ENCODE measurements at places on chromosomes 2 and 18.

DNA sequence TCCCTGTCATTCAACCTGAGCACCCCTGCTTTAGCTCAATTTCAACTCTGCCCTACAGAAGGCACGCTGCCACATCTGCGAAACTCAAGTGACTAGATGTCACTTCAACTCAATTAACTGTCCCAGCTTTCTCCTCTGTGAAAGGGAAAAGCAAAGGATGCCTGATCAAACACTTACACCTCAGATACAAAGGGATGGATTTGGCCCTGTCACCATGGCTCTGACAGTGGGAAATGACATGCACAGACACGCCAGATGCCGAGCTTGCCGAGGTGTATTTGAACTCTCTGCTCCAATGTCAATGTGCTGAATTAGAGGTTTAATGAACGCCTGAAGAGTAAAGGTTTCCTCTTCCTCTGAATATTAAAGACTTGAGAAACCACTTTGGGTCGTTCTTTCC lies 481.1 kb downstream of the CBLN2 start:
- DNase-seq, result no peak

DNA sequence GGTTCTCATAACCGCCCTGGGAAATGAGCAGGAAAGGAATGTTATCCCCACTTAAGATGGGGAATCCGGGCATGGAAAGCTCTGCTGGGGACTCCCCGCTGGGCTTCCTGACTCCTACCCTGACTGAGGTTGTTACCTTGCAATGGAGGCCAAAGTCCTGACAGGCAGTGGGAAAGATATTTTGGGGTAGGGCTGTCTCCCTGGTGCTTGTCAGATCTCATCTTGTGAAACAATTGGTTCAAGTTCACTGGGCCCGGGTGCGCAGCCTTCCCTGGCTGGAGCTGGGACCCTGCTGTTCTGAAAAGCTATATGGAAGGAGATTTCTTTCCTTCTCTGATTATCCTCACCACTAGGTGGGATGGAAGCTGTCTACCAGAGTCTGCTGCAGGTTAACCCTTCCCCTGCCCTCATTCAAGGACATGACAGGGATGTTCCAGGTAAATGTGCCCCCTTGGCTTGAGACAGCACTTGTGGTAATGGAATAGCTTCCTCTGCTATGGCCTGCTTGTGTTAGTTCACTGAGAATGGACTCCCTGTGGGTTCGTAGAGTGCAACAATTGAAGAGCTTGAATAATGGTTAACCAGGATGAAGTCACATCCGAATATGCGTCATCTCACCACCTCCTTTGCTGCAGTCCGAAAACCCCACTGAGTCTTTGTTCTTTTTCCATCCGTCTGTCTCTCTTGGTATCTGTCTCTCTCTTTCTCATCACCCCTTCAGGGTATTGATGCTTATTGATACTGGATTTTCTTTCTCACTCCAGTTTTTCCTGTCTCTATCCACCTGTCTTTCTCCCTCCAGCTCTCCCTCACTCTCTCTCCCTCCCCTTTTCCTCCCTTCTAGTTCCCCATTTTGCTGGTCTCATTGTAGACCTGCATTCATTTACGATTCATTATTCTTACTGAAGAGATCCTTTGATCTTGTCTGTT lies 67.8 kb upstream of the EPAS1 start:
- peak; percentile 24 for DNase-seq

DNA sequence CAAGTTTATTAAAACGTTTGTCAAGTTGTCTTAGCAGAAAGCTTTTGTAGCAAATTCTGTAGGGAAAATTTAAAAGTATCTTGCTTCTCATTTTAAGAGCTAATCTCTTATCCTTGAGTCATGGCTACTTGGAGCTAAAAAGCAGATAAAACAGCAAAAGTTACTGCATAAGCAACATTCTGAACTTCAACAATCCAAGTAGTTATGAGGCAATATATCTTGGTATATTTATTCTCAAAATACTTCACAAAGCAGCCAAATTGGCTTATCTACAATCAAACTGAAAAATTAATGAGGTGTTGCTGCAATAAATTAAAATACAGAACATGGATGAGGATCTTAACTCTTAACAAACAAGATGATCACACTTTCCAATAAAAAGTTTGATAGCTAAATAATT lies 306.5 kb downstream of the PIEZO2 start:
- DNase-seq, result no peak

DNA sequence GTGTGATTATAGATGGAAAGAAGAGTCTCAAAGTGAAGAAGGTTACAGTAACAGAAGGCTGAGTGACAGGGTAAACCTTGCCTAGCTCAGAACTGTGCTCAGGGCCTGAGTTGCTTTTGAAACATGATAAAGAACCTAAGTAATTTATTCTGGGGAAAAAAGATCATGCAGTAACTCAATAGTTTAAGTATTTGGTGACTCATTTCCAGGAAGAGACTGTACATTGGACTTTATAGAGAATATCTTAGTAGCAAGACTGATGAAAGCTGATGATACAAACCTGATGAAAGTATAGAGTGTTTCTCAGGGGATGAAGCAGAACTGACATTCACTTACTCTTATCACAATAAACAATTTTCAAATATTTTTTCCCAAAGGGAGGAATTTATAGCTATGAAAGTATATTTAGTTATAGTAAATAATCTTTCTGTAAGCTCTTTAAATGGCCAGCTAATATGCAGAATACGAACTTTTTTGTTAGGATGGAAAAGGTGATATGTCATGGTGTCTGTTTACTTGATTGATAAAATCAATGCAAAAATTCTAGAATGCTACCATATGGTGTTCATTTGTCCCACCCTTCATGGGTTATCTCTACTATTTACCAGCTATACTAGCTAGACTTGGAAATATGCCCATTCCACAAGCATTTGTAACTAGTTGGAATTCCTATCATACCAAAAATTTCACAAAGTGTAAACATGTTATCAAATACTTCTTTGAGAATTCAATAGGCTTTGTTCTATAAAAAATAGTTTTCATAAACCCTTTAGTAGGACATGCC lies 1265.5 kb upstream of the ACVR2A start:
- no peak for DNase-seq

GRCh38 chr2:7243276-7243675 lies 326.1 kb downstream of the RNF144A start:
- no peak for DNase-seq

- DNase-seq, result no peak
These were observed 114.9 kb downstream of the PMS1 start for GRCh38 chr2:189899101-189899500.

- peak; percentile 9 for DNase-seq
These were observed 189.8 kb downstream of the SNTG2 start for GRCh38 chr2:1140389-1141003.

- no peak for DNase-seq
These were observed 79.1 kb upstream of the KLHL14 start for GRCh38 chr18:32851936-32852335.

DNA sequence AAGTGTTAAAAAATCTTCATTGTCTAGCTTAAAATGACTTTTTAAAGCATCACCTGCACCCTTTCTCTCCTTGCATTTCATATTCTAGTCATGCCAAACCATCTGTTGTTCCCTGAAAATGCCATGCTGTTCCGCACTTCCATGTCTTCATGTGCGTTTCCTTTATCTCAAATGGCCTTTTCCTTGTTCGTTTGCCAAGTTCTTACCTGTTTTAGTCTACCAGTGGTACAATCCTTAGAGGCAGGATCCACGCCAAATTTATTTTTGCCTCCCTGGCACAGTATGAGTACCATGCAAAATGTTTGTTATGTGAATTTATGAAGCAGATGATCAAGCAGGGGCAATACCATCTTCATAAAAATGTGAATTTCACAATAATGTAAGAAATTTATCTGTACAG lies 37.0 kb downstream of the TMEFF2 start:
- no peak for DNase-seq

GRCh38 chr2:233422050-233422639 lies 67.9 kb downstream of the DGKD start:
- peak; percentile 62 for DNase-seq

GRCh38 chr18:46485675-46486194 lies 171.3 kb downstream of the LOXHD1 start:
- DNase-seq, result no peak

DNA sequence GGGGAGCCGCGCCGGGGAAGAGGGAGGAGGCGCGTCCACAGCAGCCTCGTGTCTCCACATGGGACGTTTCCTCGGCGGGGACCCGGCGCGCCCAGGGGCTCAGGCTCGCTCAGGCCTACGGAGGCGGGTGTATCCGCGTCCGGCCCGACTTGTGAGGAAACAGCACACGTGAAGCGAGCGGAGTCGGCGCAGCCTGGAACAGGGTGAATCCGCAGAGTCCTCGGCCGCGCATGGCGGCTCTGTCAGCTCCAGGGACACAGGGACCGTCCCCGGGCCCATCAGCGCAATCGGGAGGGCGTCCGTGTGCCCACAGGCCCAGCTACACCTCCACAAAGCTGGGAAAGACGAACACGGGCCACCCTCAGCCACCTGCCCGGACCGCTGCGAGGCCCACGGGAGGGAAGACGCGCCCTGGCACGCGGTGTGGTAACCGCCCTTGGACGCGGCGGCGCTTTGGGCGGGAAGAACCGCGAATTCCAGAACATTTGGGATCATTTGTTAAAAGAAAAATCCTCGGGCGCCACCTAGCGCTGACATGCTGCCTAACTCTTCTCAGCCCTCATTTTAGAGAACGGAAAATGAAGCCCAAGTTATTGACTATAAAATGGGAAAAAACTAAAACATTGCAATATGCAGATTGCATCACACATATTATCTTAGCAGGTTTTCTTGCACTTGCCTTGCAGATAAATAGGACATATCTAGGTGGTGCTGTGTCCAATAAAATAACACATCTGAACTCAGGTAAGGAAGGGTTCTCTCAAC lies 40.4 kb downstream of the TMEM18 start:
- peak; percentile 42 for DNase-seq

GRCh38 chr2:175937216-175937615 lies 64.9 kb downstream of the LNPK start:
- no peak for DNase-seq

GRCh38 chr2:206482633-206483032 lies 39.3 kb downstream of the ADAM23 start:
- DNase-seq, result no peak

GRCh38 chr18:59866551-59867269 lies 33.1 kb upstream of the PMAIP1 start:
- DNase-seq, result no peak

GRCh38 chr18:76654577-76654976 lies 159.5 kb upstream of the ZNF516 start:
- DNase-seq, result no peak

DNA sequence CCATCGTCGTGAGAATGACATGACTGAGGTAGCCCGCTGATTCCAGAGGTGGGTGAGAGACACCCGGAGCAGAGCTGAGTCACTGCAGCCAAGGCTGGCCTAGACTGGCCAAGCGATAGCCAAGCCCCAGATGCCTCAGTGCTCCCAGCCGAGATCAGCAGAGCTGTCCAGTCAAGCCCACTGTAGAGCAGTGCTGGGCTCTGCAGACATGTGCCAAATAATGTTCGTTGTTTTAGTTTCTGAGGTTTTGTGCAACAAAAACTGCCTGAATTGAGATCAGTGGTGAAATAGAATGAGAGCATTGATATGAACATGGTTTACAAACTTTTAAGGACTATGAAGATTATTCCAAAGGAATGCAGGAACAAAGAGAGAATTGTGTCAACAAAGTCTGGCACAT lies 42.1 kb downstream of the INSIG2 start:
- DNase-seq, result no peak

DNA sequence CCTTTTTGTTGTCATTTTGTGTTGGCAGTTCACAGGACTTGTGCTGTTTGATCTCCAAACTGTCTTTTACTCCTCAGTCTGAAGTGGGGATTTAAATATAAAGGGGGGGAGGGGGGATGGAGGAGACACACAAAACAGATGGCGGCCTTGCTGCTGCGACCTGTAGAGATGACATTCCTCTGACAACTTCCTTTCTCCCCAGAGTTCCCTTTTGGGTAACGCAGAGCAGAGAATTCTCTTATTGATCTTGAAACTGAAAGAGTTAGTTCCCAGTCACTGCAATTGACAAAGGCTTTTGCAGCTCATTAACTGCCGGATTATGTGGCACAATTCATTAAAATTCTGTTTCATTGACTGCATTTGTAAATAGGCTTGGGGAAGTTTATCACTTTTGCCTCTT lies 279.3 kb downstream of the TSN start:
- DNase-seq, result no peak

- no peak for DNase-seq
These were observed 18.3 kb downstream of the CLHC1 start for GRCh38 chr2:55213822-55214221.

DNA sequence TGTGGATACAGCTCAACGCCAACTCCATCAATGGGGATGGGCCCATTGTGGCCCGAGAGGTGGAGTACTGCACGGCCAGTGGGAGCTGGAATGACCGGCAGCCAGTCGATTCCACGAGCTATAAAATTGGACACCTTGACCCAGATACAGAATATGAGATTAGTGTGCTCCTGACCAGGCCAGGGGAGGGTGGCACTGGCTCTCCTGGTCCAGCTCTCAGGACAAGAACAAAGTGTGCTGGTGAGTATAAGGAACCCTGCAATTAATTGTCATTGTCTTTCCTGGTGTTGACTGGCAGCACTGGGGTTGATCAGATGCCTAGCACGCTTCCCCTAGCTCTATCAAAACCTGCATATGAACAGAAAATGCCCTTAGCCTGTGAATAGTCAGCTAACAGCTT lies 388.1 kb downstream of the PTPRM start:
- DNase-seq, result no peak

- no peak for DNase-seq
These were observed 66.2 kb downstream of the CUL3 start for GRCh38 chr2:224518806-224519580.

GRCh38 chr2:133908171-133908570 lies 339.9 kb upstream of the NCKAP5 start:
- no peak for DNase-seq

DNA sequence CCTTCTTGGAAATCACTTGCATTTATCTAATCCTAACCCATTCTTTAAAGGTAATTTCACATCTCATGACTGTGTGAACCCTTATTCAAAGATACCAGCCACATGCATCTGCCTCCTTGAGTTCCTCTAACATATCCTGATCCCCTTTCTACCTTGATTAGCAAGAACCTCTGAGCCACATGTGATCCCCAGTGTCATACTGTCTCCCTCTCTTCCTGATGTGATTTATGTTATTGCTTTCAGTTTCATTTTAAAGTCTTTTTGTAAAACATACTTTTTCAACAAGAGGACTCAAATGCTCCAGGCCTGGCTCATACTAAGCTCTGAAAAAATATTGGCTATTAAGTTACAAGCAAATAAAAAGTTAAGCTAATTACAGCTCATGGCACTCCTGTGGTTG lies 470.1 kb downstream of the DLGAP1 start:
- DNase-seq, result no peak

- DNase-seq, result no peak
These were observed 141.5 kb upstream of the FN1 start for GRCh38 chr2:215577356-215577755.

- no peak for DNase-seq
These were observed 57.8 kb downstream of the C2orf76 start for GRCh38 chr2:119308793-119309330.

GRCh38 chr2:198873503-198874471 lies 584.0 kb downstream of the SATB2 start:
- DNase-seq, result no peak

Measured in effector memory CD8-positive, alpha-beta T cell (primary cell).